Pericardium fibroblast (primary cell): ENCODE measurements at places on chromosomes 3 and 15. TPM values are rescaled to one million over a fixed set of nuclear protein-coding genes. Genes with fewer than 3 reads are reported as not detected.

Gene GASK1A
- 0.47 and 2.3 TPM in 2 replicates for total RNA-seq

Gene TATDN2
- total RNA-seq = 6.3 and 8.3 TPM in 2 replicates

Gene ALDH1A3
- 28.5 and 202 TPM in 2 replicates for total RNA-seq

Gene IFT80
- total RNA-seq = 31.5 and 31.9 TPM in 2 replicates

Gene SPTBN5
- total RNA-seq = under 0.01 TPM in 1 of 2 replicates, not detected in the other

Gene CD96
- total RNA-seq = 0.12 TPM in 1 of 2 replicates, not detected in the other

Gene SLC22A14
- total RNA-seq = not detected in 2 replicates

Gene ADPRH
- 0.34 and 2.0 TPM in 2 replicates for total RNA-seq

Gene TFG
- total RNA-seq = 121 and 136 TPM in 2 replicates

Gene ADCY5
- total RNA-seq = 0.70 TPM in 1 of 2 replicates, not detected in the other

Gene NRROS
- total RNA-seq = 0.23 and 0.85 TPM in 2 replicates

Gene TMEM115
- 69.1 and 93.9 TPM in 2 replicates for total RNA-seq

Gene GABRR3
- total RNA-seq = not detected in 2 replicates

Gene IQCF5
- not detected in 2 replicates for total RNA-seq

Gene RAB6B
- total RNA-seq = 0.09 and 0.82 TPM in 2 replicates

Gene C3orf22
- total RNA-seq = not detected in 2 replicates

Gene SLC2A2
- not detected in 2 replicates for total RNA-seq

Gene ACTC1
- total RNA-seq = 0.12 and 70.4 TPM in 2 replicates

Gene GPR156
- total RNA-seq = 0.23 and 2.6 TPM in 2 replicates

Gene GOLGA8T
- total RNA-seq = 0.12 TPM in 1 of 2 replicates, not detected in the other

Gene OR5K2
- not detected in 2 replicates for total RNA-seq

Gene TP63
- total RNA-seq = not detected in 2 replicates

Gene P2RY14
- not detected in 2 replicates for total RNA-seq

Gene OR5AC2
- total RNA-seq = not detected in 2 replicates

Gene DAZL
- total RNA-seq = not detected in 2 replicates

Gene CYP19A1
- total RNA-seq = 4.1 TPM in 1 of 2 replicates, not detected in the other

Gene ANKRD63
- not detected in 2 replicates for total RNA-seq

Gene TRAT1
- total RNA-seq = not detected in 2 replicates
